ENCODE measurements at places on chromosomes 13 and 19.

GRCh38 chr13:100473087-100473486 is 115.5 kb downstream of the GGACT start:
- no peak for DNase-seq

DNA sequence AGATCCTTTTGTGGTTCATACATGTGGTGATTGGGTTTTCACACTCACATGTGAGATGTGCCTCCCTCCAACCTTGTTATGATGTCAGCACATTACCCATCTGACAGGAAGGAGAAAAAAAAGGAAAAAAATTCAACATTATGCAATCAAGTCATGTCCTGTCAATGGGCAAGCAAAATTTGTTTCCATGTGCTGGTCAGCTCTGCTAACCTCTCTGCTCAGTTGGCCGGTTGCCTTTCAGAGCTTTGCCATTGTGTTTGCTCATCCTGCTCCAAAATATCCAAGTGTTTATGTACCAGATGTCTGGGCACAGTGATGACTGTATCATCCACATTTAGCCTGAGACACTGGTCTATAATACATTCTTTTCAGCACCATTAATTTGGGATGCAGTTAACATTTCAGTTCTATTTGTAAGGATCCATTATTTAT is 27.0 kb upstream of the METTL21C start:
- DNase-seq = no peak

DNA sequence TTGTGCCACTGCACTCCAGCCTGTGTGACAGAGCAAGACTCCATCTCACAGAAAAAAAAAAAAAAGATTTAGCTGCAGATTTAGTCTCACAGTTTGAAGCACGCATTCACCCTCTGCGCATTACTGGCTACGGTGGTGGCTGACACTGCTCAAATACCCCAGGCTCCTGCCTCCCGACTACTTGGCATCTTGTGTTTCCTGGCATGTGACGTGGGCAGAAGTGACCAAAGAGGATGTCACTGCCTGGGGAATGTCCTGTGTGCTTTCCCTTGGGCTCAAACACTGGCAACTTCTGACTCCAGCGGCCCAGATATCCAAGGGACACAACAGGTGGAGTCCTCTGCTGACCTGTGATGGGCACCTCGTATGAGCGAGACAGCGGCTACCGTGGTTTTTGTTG is 24.7 kb upstream of the EIF3G start:
- no peak for DNase-seq

GRCh38 chr19:3368441-3368795 is 2.0 kb downstream of the NFIC start:
- DNase-seq = no peak

DNA sequence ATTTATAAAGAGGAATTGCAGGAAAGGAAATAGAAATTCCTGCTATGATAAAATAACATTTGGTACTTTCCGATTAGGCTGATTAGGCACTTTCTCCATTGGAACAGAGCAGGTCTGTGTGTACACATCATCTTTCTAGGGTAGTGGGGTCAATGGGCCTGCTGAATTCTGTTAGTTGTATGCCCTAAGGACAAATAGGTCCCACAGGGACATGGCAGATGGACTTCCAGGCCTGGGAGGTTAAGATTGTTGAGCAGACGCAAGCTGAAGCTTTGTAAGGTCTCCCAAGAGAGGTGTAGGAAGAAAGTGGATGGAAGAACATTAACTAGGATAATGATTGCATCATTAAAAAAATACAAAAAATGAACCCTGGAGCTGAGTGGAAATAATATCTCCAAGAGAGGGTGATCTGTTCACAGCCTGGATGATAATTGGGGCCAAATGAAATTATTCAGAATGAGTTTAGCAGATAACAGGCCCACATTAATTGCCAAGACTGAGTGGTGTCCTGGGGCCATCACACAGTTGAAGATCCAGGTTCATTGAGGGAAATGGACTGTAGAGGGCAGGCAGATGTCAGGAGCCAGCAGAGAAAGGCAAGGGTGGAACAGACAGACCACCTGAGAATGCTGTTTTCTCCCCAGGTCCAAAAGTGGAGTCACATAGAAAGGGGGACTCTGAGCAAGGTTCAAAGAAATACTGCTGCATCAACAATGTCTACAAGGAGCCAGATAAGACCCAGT is 215.1 kb downstream of the DNAJC15 start:
- no peak for DNase-seq

GRCh38 chr19:43767316-43767715 is 12.6 kb upstream of the SMG9 start:
- DNase-seq = no peak

DNA sequence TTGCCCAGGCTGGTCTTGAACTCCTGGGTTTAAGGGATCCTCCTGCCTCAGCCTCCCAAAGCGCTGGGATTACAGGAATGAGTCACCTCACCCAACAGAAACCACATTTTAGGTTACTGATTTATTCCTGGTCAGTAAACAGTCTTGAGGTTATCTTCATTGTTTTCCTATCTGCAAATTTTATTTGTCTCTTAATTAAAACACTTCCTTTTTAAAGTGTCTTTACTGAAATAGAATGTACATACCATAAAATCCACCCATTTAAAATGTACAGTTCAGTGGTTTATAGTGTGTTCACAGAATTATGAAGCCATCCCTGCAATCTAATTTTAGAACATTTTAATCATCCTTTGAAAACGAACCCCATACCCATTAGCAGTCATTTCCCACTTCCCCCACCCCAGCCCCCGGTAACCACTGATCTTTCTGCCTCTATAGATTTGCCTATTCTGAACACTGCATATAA is 63.0 kb downstream of the MAP4K1 start:
- no peak for DNase-seq

- no peak for DNase-seq
These were observed 157.0 kb upstream of the PABPC3 start for GRCh38 chr13:24938966-24939365.

DNA sequence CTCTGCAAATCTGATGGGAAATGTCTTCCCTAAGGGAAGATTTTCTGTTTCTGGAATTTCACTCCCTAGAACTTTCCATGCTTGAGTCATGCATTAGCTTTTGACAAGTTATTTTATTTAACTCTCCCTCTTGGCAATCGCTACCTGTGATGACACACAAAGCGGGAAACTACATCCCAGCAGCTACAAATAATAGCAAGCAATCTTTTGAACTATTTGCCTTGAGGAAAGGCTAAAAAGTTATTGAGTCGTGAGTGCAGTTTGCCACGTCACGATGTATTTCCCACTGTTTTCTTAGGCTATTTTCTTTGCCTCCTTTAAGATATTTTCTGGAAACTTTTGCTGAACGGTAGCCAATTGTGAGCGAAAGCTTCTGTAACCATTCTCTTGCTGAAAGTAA is 353.3 kb upstream of the HTR2A start:
- DNase-seq = no peak

- DNase-seq = no peak
These were observed 9.2 kb downstream of the SHD start for GRCh38 chr19:4288091-4288777.

GRCh38 chr13:95982144-95982543 is 71.1 kb downstream of the UGGT2 start:
- DNase-seq = no peak

DNA sequence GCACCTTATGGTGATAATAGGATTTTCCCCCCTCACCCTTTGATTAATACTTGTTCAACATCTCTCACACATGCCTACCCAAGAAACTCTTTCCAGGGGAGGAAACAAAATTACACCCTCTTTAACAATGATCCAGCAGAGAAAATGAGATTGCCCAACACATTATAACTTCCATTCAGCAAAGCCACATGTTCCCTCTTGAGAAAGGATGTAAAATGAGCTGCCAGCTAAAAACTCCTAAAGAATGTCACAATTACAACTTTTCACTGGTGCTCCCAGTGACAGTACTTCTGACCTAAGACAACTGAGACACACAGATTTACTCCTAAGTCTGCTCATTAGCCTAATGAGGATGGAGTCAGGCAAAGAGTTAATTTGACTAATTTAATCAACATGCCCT is 621.4 kb downstream of the DIAPH3 start:
- no peak for DNase-seq

DNA sequence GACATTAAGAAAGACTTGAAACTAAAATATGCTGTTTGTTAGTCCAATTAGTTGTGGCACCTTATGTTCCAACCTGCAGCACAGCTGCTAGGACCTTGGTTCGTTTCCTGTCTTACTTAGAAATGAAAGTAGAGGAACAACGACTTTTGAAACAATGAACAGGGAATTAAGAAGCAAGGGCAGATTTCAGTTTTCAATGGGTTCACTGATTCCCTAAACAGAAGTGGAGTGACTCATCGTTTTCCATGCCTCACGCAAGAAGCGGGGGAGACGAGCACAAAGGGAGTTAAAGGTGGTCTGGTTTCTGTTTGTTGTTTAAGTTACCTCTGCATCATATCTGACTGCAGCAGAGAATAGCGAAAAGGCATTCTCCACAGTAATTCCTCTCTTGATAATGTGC is 44.8 kb downstream of the PHF11 start:
- DNase-seq = peak; percentile 31

- peak; percentile 41 for DNase-seq
These were observed at the start of gene PKN1 for GRCh38 chr19:14432791-14433553. Gene PKN1, plus strand, starts transcription at chr19:14433306. Its CDS starts 216 bp downstream, at chr19:14433522.

DNA sequence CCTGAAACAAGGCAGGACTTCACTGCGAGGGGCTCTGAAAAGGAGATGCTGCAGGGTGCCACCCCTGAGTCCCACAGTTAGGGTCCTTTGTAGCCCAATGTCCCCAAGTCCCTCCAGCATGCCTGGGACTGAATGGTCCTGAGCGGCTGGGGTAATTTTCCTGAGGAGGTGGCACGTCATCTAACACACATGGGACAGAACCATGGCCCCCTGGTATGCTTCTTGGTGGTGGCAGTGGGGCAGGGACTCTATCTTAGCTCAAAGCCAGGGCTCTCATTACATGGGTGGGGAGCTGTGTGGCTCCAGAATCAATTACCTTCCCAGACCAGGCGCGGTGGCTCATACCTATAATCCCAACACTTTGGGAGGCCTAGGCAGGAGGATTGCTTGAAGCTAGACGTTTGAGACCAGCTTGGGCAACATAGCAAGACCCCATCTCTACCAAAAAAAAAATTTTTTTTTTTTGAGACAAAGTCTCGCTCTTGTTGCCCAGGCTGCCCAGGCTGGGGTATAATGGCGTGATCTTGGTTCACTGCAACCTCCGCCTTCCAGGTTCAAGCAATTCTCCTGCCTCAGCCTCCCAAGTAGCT is 7.9 kb upstream of the SLC7A9 start:
- no peak for DNase-seq

- no peak for DNase-seq
These were observed at the start of gene CYP2S1 for GRCh38 chr19:41192574-41193429. Gene CYP2S1, plus strand, starts transcription at chr19:41193219. Its CDS starts 46 bp downstream, at chr19:41193265.

DNA sequence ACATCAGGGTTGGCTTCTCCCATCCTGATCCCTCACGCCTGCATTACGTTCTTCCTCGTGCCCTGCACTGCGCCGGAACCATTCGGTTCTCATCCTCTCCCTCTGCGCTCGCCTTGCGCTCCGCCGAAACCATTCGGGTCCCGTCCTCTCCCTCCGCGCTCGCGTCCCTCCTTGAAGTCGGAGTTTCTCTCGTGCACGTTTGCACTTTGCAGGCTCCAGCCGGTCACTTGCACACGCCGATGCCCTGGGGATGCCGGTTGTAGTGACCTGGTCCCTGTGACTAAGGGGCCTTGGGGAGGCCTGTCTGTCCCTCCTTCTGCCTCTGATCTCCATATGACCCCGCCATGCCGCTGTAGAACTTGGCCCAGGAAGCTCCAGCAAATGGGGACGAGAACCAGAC is 265.8 kb downstream of the TEX29 start:
- DNase-seq = no peak

DNA sequence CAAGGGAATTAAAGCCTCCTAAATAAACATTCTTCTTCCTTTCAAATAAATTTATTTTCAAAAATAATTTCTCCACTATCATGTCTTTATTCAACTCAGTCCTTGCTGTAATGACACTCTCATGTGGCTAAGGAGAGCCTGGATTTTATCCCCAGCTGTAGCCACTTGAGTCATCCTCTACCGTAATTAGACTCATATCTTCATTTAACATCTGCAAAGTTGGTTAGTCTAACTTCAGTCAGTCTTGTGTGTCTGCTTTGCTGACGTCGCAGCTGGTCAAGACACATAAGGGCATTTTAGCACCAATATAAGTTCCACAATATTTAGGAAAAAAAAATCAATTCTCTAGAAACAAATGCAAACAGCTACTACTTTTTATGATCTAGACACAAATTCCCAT is 776.4 kb upstream of the ATXN8OS start:
- no peak for DNase-seq

DNA sequence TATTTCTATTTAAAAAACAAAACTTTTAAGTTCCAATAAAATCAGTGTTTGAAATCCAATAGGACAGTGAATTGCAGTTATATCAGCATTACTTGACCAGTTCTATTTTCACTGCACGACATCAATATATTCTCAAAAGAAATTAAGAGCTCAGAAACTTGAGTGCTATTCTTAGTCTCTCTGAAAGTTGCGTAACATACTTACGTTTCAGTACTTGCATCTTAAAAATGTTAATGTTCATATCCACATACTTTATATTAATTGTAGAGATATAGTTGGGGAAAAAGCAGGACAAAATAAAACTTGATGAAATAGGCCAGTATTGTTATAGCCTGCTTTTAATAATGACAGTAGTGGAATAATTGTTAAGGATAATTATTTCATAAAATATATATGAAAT is 720.5 kb upstream of the PCDH9 start:
- no peak for DNase-seq

DNA sequence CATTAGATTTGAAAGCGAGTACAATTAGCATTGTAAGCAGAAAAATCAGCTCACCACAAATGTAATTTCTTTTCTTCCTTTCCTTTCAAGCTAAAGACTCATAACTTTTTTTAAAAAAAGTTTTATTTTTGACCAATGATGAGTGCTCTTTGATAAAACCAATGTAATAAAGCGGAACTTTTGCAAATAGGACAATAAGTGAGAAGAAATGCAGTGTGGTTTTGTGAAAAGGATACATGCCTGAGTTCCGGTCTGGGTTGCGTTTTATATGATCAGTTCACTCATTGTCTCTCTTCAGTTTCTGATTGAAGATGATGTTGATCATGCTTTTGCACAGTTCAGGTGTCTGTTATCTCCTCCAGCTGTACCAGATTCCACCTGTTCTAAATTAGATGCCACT is 274.4 kb downstream of the KLF12 start:
- DNase-seq = no peak

- no peak for DNase-seq
These were observed 52.5 kb downstream of the FLT3 start for GRCh38 chr13:28047757-28048388.

- DNase-seq = no peak
These were observed 139.0 kb downstream of the FLT1 start for GRCh38 chr13:28355822-28356371.

- no peak for DNase-seq
These were observed 95.9 kb downstream of the AKAP11 start for GRCh38 chr13:42367831-42368230.
